H1 (cell line): ENCODE measurements at places on chromosomes 4 and X. TPM values are rescaled to one million over a fixed set of nuclear protein-coding genes. Genes with fewer than 3 reads are reported as not detected.

Gene DCAF12L1
- 4.5 and 5.3 TPM in 2 replicates for total RNA-seq

Gene CDS1
- total RNA-seq: 13.9 and 15.0 TPM in 2 replicates

DNA sequence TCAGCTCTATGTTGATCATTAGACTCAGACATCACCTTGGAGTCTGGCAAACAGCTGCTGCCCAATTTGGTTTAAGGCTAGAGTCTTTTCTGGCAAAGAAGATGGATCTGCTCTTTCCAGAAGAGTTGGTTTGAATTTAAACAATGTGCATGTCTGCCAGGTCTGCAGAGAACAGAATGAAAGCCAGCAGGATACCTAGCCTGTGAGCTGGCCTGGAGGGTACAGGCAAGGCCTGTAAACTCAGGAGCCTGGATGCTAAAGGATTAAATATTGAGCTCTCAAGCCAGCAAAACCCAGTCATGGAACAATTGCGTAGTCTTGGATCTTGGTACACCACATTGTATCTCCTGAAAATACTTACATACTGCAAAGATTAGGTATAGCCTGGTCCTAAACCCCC, 15.6 kb upstream of the PDLIM3 start:
- H3K36me3 ChIP-seq: no peaks in the 10 kb centered on the region
- no peaks in the 10 kb centered on the region for H3K4me1 ChIP-seq
- H3K27me3 ChIP-seq: no peaks in the 10 kb centered on the region
- no peak for DNase-seq

GRCh38 chr4:128571747-128572146, 237.8 kb upstream of the JADE1 start:
- H3K27ac ChIP-seq: no peak overlapping the region
- peaks cover 5% of the 10 kb centered on the region for H3K4me1 ChIP-seq
- no peaks in the 10 kb centered on the region for H3K36me3 ChIP-seq
- no peak for DNase-seq

DNA sequence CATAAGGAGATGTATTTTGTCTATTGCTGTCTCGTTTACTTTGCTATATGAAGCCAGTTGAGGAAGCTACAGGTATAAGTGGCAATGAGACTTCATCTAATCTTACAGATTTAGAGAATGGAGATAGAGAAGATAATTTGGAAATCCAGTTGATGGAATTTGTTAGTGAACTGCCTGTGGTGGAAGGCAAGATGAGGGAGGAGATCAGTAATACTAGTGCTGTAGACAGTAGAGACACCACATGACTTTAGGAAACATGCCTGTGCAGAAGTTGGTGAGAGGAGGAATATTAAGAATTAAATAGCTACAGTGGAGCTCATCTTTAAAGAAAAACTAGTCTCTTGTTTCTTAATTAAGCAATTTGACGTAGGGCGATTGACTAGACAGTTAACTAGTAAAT, 51.3 kb downstream of the RBPJ start:
- H3K27ac ChIP-seq: no peak overlapping the region
- no peaks in the 10 kb centered on the region for H3K36me3 ChIP-seq
- DNase-seq: no peak

DNA sequence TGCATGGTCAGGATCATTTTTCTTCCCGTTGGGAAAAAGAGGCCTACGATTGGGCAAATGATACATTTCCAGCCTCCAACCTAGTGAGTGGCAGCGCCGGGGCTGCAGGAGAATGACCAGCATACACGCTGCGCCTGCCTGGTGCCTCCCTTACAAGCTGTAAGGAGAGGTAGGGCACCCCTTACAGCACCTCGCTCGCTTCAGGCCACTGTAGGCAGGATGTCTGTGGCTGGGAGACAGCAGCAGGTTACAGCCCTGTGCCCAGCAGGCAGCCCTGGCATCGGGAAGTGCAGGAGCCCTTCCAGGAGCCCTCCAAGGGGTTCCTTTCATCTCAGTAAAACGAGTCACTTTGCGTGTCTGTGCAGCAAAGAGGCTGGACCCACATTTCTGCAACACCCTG, 88.4 kb downstream of the EVC start:
- no peaks in the 10 kb centered on the region for H3K4me1 ChIP-seq
- H3K27ac ChIP-seq: no peak overlapping the region
- no peak for DNase-seq
- no peaks in the 10 kb centered on the region for H3K27me3 ChIP-seq
- H3K4me3 ChIP-seq: no peak overlapping the region

GRCh38 chr4:20101831-20102230, 149.9 kb upstream of the SLIT2 start:
- H3K4me1 ChIP-seq: no peaks in the 10 kb centered on the region
- no peak for DNase-seq
- no peak overlapping the region for H3K4me3 ChIP-seq
- H3K36me3 ChIP-seq: no peaks in the 10 kb centered on the region
- no peak overlapping the region for H3K27ac ChIP-seq
- no peaks in the 10 kb centered on the region for H3K27me3 ChIP-seq

GRCh38 chr4:25884031-25884782, 21.4 kb upstream of the SEL1L3 start:
- no peak overlapping the region for H3K4me3 ChIP-seq
- no peaks in the 10 kb centered on the region for H3K4me1 ChIP-seq
- no peak for DNase-seq
